RPMI7951 (cell line): ENCODE measurements at places on chromosomes 3 and 15. TPM values are rescaled to one million over a fixed set of nuclear protein-coding genes. Genes with fewer than 3 reads are reported as not detected.

The CLDN1 gene
- total RNA-seq = 0.59 and 1.3 TPM in 2 replicates

The LRRIQ4 gene
- not detected in 2 replicates for total RNA-seq

GRCh38 chr3:159839561-159840379 lies 148.9 kb upstream of the IL12A start:
- DNase-seq = no peak

DNA sequence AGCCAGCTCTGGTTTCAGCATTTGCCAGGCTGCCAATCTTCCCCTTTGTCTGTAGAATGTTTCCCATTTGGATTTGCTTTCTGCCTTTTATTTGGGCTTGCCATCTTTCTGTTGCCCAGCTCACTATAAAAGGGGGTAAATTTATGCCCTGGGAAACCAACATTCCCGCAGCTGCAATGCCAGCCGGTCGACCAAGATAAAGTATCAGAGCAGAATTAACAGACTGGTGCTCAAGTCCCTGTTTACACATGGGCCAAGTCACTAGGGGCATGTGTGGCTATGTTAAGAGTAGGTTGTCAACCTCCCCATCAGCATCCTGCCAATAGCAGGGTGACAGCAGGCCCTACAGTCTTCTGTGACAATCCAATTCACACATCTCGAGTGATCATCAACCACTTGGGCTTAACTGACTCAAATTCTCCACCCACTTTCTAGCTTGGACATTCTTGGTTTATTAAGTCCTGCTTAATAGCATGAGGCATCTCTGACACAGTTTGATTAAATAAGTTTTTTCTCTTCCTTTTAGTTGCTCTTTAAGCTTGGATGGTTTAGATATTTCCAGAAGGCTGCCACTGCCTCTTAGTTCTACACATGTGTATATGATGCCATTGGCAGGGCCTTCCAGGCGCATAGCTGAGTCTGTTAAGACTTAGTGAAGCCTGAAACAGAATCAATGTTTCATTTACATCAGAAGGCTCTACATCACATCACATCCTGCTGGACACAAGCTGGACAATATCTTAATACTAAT lies 24.1 kb upstream of the VEPH1 start:
- DNase-seq = peak; percentile 30

DNA sequence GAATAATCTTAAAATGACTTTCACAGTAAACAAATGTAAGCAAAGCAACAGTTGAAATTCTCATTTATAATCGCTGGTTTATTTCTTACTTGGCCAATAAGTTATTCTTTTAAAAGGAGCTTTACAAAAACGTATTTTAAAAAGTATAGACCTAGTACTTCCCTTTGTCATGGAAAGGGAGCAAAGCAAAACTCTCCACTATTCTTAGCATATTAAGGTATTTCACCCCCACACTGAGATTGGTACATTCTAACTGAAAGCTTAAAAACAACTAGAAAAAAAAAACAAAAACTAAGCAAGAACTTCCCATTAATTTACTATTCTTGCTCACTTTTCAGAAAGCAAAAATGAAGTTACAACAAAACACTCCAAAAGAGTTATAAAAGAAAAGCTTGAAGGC lies 1.5 kb downstream of the ATG3 start:
- no peak for DNase-seq

DNA sequence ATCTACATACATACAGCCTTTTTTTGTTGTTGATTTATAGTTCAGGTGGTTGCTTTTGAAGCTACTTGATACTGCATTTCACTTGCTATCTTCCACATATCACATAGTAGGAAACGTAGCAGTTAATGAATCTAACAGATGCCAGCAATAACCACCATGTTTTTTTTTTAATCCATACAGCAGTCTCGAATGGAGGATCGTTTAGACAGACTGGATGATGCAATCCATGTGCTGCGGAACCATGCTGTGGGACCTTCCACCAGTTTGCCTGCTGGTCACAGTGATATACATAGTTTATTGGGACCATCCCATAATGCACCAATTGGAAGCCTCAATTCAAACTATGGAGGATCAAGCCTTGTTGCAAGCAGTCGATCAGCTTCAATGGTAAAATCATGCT lies 123.2 kb upstream of the CGNL1 start:
- no peak for DNase-seq

GRCh38 chr3:123688241-123688747 lies 103.4 kb upstream of the HACD2 start:
- DNase-seq = peak; percentile 94
